PC-9 (cell line): ENCODE measurements at places on chromosomes 2 and 18. TPM values are rescaled to one million over a fixed set of nuclear protein-coding genes. Genes with fewer than 3 reads are reported as not detected.

Gene NGEF
- total RNA-seq, result 52.2 and 55.3 TPM in 2 replicates

Gene KCNK3
- 0.08 TPM in 1 of 2 replicates, not detected in the other for total RNA-seq

Gene MITD1
- 35.0 and 37.6 TPM in 2 replicates for total RNA-seq

Gene COQ10B
- 14.8 and 18.1 TPM in 2 replicates for total RNA-seq

Gene MERTK
- 1.6 and 3.4 TPM in 2 replicates for total RNA-seq

GRCh38 chr2:152552888-152553287, 164.4 kb downstream of the PRPF40A start:
- DNase-seq, result no peak

GRCh38 chr2:207162316-207162715, 3.4 kb downstream of the KLF7 start:
- no peak for DNase-seq

GRCh38 chr2:39739386-39739785, 39.7 kb downstream of the THUMPD2 start:
- no peak for DNase-seq

DNA sequence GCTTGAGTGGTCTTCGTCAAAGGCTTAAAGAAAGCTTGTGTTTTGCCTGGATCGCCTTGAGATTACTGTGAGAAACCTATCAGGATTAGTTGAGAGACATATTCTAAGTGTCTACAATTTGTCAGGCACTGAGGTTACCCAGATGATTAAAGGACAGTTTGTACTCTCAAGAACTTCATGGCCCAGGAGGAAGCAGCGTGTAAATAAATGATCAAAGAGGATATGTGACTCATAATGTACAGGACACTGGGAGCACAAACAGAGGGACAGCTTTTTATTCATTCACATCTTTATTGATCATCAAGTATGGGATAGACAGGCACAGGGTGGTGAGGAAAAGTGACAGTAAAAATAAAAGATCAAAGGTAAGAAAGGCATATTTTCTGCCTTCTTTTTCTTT, 152.6 kb upstream of the FSHR start:
- no peak for DNase-seq

DNA sequence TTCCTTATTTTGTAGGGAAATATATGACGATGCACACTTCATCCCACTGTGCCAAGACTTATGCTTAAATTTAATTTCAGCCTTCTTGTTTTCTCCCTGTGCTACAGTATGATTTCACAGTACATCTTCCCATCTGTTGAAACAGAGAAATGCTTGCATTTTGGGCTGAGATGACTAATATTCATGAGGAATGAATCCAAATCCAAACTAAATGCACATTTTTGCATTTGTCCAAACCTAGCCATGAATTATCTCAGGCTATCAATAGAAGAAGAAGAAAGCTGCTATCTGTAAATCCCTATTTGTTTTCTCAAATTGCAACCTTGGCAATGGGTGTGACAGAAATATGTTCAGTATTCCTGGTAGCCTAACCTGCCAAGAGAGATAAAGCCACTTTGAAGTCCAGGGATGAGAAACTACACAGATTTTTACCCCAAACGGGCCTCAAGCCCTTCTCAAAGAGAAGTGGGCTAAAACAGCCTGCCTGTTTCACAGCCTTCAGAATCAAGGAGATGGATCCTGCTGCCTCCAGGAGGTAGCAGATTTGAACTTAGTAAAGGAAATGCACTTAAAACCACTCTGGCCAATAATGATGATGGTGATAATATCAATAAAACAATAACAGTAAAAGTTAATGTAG, 306.9 kb upstream of the NT5C1B start:
- DNase-seq, result no peak

GRCh38 chr2:124879640-124880039, 854.6 kb downstream of the CNTNAP5 start:
- no peak for DNase-seq

DNA sequence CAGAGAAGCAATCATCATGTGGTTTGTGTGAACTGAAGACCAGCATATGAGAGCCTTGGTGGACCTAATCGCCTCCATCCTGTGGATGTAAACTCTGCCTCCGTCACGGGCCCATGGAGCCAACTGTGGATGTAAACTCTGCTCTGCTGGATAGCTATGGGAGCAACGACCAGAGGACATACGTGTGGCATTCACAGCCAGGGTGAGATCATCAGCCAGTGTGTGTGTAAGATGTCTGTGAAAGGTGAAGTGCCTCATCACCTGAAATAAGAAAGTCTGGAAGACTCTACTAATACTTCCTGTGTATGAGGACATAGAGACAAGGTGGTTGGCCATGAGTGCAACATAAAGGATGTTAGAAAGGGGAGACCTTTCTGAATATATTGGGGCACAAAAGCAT, 63.5 kb downstream of the CYB5A start:
- no peak for DNase-seq

DNA sequence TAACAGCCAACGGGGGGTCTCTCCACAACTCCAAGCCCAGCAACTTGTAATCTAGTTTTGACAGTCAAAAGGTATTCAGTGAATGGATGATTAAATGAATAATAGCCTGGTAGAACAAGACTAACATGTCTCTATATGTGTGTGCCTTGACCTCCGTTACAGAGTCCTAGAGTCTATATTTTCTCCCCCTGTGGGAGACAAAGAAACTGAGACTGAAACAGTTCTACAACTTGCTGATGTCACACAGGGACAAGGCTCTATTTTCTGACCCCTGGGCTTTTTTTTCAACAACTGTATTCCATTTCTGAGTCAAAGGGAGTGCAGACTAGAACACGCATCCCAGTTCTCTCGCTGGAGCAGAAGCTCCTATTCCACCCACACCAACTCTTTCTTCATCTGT, 223.6 kb upstream of the AGAP1 start:
- DNase-seq, result no peak

- no peak for DNase-seq
These were observed 34.7 kb upstream of the ZSWIM2 start for GRCh38 chr2:186883666-186884065.

- DNase-seq, result peak; percentile 62
These were observed 813 bp upstream of the MEIS1 start for GRCh38 chr2:66433945-66434678.

DNA sequence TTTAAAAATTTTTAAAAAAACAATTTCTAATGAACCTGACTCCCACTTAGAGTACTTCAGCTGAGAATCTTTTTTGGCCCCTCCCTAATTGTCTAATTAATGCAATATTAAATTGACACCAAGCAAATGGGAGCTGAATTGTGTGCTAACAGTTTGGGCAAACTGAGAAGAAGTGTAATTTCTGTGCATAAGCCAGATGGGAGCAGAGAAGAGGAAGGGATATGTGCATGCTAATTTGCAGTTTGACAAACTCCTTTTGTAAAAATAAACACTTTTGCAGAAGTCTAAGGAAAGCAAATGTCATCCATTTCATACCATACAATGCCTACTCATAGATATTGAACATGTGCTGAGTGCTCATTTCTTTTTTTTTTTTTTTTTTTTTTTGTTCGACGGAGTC, 332.0 kb downstream of the CYRIA start:
- no peak for DNase-seq

- DNase-seq, result peak; percentile 84
These were observed 48.2 kb upstream of the MAP3K20 start for GRCh38 chr2:173027181-173028128.

GRCh38 chr18:55435592-55435991, 152.4 kb downstream of the TCF4 start:
- no peak for DNase-seq

- no peak for DNase-seq
These were observed 70.6 kb downstream of the DAW1 start for GRCh38 chr2:227942021-227942420.

DNA sequence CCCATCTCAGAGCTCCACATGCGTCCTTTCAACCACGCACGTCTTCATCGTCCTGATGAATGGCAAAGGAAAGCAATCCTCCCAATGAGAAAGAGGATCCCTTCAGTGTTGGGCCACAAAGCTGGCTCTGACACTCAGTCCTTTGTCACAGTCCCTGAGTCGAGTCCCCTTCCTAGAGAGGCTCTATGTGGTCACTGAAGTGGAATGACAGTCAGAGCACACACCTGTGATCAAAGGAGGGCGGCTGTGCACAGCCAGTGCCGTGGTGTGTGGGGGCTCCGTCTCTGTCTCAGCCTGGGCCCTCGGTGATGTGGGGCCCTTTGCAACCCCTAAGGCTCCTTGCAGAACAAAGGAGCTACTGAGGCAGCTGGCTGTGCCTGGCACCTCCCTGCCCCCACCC, 157.3 kb upstream of the APCDD1 start:
- DNase-seq, result no peak

GRCh38 chr2:25362434-25363145, 20.9 kb upstream of the DNMT3A start:
- no peak for DNase-seq

DNA sequence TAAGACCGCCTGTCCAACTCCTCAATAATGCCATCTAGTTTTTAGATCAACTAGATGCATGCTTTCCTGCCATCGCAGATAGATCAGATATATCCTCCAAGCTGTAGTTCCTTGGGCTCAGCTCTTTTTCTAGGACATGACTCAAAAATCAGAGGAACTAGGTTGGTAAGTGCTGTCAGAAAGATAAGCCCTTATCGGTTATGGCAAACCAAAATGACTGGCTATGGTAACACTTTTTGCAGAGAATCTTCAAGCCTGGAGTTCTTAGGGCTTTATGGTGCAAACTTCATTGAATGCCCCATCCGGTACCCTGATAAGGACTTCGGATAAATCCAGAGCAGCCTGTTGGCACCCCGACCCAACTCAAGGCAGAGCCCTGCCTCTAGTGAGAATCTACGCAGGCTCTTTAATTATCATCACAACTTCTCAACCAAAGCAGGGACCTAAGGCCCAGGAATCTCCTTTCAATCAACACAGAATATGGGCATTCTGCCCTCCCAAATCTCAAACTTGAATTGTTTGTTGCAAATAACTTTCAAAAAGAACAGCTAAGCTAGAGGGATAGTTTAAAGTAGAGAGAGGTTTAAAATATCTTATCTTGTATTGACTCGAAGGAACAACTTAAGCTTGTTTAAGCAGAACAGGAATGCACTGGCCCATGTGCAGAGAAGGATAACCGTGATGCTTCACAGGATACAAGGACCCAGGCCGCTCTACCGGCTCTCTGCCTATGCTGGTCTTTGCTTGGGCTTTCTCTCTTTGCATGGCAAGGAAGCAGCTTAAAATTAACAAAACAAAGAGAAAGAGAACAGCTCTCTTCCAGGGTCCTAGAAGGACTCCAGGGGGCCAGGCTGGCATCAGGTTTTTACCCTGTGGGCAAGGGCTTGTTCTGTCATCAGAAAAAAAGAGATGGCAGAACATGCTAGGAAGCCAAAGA, 3.4 kb upstream of the CYP1B1 start:
- DNase-seq, result no peak

GRCh38 chr18:7722955-7723354, 155.8 kb downstream of the PTPRM start:
- no peak for DNase-seq

DNA sequence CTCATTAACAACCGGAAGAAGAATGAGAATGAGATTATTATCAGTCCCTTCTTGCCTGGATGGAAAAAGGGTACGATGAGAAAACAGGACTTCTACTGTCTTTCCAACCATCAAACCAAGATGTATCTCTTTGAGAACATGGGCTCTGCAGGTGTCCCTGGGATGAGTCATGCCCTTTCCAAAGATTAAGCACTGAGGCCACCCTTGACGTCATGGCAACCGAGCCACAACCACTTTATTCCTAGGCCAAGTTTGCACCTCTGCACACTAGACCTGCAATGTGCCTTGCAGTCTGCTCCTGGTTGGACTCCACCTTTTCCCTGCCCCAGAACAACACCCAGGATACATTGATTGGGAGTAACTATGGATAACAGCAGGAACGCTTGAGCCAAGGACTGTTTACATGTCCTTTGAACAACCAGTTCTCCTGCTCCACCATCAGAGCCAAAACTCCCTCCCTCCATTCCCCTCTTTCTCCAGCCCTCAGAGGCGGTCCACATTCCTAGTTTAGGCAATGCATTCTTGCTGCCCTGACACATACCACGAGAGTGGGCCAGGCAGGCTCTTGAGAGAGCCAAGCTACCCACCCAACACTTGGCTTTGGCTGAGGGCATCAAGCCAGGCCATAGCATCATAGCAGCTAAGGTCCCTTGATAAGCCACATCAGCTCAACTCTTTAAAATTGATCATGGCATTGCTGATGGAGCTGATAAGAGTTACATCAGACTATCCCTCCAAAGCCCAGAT, 310.7 kb downstream of the TNS1 start:
- DNase-seq, result no peak

- DNase-seq, result no peak
These were observed 74.6 kb downstream of the ASB1 start for GRCh38 chr2:238501311-238501710.

DNA sequence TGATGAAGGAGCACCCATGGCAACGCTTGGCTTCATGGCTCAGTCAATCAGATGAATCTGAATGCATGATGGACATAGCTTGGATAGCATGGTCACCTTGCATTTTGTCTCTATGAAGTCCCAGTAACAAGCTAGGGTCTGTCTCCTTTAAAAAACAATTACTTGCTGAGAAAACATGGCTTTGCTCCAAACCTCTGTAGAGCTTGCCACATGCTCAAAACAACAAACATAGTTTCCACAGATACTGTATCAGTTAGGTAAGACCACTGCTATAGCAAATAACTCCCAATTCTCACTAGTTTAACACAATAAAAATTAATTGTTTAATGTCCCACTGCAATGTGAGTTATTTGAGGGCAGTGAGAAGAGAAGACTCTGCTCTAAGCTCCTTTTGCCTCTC, 401.0 kb downstream of the IRS1 start:
- no peak for DNase-seq

GRCh38 chr2:170377500-170378207, 199.7 kb downstream of the MYO3B start:
- DNase-seq, result no peak

DNA sequence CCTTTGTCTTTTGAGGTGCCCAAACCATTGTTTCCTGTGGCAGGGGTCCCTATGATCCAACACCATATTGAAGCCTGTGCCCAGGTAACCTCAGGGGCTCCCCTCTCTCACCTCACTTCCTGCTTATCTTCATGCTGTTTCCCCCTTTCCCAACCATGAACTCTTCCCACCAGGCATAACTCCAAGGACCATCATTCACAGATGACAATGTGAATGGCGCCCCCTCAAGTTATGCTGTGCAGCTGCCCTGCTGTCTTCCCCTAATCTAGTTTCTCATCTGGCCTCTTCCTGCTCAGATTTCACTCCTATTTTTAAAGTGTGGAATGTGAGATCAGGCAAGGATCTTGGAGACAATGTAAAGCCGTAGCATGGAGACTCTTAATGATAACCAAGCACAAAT, 1.4 kb downstream of the GMPPA start:
- DNase-seq, result no peak

DNA sequence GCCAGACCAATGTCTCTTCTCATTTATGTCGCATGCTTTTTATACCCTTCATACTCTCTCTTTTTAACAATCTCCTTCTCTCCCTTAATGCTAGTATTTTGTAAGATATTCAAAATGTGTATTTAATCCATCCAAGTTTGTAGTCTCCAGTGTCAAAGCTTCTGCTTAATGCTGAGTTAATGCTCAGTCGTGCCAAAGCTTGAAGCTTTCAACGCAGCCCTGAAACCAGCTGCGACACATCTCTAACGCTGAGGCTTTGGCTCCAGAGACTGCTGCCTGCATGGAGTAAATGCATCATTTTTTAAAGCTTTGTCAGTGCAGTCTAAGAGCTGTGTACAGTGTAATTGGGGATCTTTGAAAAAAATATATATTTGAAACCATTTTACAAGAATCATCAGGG, 2108.8 kb upstream of the PIK3C3 start:
- no peak for DNase-seq
